ENCODE measurements at places on chromosomes 3 and 15. TPM values are rescaled to one million over a fixed set of nuclear protein-coding genes. Genes with fewer than 3 reads are reported as not detected.

The ACKR2 gene
- polyA plus RNA-seq: 2.6 TPM

The DNAH1 gene
- 22.9 TPM for polyA plus RNA-seq

The SLC9C1 gene
- 0.33 TPM for polyA plus RNA-seq

The SPESP1 gene
- 2.3 TPM for polyA plus RNA-seq

The GHSR gene
- not detected for polyA plus RNA-seq

The TUSC7 gene
- polyA plus RNA-seq: not detected

The ATP13A3 gene
- polyA plus RNA-seq: 64.6 TPM

The CLSTN2 gene
- 1.8 TPM for polyA plus RNA-seq

The SAMMSON gene
- polyA plus RNA-seq: 0.09 TPM

The TEX9 gene
- polyA plus RNA-seq: 8.4 TPM

The EPHA3 gene
- polyA plus RNA-seq: 3.0 TPM

The A4GNT gene
- 0.07 TPM for polyA plus RNA-seq

The GSK3B gene
- 31.4 TPM for polyA plus RNA-seq

The CPEB1 gene
- polyA plus RNA-seq: 1.5 TPM

The IQCB1 gene
- polyA plus RNA-seq: 33.7 TPM

The KLF15 gene
- polyA plus RNA-seq: 1.4 TPM

The MYH15 gene
- 1.0 TPM for polyA plus RNA-seq

The LMAN1L gene
- polyA plus RNA-seq: not detected

The MYO1E gene
- polyA plus RNA-seq: 126 TPM

The CCR8 gene
- 0.09 TPM for polyA plus RNA-seq

The ADAMTS9 gene
- 15.4 TPM for polyA plus RNA-seq

The AADACL2 gene
- polyA plus RNA-seq: 0.01 TPM

The DLEC1 gene
- 1.2 TPM for polyA plus RNA-seq

Data from large intestine (tissue), 12 donors.